ENCODE measurements at places on chromosomes 6 and 20.
A peak's percentile ranks its signal among the peaks of the same experiment; 100 is the strongest.

DNA sequence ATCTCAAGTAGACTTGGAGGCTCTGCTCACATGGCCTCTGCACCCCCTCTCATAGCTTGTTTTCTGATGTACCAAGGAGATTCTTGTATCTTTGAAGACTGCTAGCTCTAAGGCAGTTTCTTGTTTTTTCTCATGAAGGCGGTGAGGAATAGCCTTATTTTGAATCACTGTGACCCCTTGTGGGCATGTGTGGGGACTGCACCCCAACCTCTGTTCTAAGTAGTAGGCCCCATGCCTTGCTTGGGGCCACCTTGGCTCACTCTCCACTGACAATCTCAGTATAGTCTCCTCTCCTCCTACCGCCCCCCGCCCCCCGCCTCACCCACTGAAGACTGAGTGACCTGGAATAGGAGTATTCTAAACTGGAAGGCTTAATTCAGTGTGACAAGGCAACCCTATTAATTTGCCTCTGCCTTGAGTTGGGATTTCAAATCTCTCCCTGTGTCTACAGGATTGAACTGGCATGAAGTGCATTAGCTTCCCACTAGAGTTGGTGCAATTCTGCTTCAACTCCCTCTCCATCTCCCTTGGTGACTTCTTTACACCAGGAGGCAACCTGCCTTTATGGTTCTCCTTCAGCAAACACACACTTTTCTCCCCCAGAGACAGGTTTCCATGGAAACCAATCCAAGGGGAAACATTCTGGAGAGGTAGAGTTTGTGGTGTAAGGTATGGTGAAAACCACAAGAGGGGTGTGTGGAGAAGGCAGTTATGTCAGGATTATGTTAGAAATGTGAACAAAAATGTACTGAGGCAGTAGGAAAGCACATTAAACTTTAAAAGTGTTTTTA, 75.4 kb upstream of the ECI2 start:
- DNase-seq = peak; percentile 57

DNA sequence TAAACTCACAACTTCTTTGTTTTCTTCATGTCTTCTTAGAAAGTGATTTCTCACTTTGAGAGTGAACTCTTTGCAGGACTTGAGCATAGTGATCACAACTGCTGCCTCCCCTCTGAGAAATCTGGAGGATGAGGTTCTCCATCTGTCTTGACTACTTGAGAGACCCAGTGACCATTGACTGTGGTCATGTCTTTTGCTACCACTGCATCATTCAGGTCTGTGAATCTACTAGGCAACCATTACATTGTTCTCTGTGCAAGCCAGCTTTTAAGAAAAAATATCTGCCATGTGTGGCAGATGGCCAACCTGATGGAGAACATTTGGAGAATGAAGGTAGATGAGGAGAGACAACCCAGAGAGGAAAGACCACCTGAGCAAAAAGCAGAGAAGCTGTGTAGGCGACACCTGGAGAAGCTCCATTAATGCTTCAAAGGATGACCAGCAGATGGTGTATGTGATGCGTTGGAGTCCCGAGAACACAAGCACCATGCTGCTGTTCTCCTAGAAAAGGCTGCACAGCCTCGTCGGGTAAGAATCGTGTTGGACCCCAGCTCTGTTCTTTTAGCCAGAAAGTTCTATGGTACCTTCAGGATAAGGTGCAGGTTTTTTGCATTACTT, 25.1 kb upstream of the TRIM26 start:
- DNase-seq = peak; percentile 24

- peak; percentile 74 for DNase-seq
Observed at GRCh38 chr6:108714101-108714765, 134.0 kb upstream of the ARMC2 start.

- DNase-seq = peak; percentile 94
Observed at GRCh38 chr6:17714879-17715851, 8.4 kb upstream of the NUP153 start.

GRCh38 chr6:30129265-30130178, 6.4 kb upstream of the TRIM40 start:
- DNase-seq = no peak

GRCh38 chr20:55632592-55632991, 372.7 kb downstream of the CBLN4 start:
- DNase-seq = no peak

- DNase-seq = no peak
Observed at GRCh38 chr20:45183084-45183483, 8.4 kb downstream of the PI3 start.

DNA sequence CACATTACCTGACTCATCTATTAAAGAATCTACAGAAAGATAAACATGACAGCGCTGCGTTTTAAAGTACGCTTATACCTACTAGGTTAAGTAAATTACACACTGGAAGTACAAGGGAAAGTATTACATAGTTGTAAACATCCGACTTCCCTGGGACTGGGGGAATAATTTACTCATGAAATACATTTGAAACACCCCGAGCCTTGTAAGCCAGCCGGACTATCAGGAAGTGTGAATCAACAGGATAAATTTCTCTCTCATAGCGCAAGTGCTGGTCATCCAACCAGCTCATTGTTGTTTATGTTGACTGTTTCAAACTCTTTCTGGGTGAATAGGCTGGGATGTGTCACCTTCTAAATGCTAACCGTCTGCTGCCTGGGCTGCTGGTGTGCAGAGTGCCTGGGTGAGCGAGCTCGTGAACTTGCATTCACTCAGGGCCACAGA, 4.9 kb downstream of the BMP6 start:
- peak; percentile 65 for DNase-seq

DNA sequence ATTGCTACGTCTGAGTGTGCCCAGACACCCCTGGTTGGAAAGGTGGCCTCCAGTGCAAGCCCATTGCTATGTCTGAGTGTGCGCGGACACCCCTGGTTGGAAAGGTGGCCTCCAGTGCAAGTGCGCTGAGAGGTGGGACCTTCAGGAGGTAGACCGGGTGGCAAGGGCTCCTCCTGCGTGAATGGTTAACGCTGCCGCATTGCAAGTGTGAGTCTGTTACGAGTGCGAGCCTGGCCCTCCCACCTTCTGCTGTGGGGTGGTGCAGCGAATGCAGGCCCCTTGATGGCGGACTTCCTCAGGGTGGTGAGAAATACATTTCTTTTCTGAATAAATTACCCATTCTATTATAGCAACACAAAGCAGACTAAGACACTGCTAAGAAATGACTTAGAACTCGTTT, 208.8 kb downstream of the DLL1 start:
- no peak for DNase-seq

DNA sequence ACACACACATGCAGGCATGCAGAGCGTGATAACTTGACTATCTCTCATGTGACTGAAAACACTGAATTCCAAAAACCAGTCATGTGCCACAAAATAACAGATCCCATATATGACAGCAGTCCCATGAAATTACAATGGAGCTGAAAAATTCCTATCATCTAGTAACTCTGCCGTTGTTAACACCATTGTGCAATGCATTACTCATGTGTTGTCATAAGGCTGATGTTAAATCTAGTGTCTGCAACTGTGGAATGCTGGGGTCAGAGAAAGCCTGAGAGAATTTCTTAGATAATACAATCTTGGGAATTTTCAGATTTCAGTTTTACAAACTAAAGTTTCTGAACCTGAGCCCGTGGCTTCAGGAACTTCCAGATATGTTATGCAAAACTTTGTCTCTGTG, 70.2 kb downstream of the LYRM4 start:
- peak; percentile 94 for DNase-seq

GRCh38 chr20:37745553-37745952, 51.7 kb downstream of the CTNNBL1 start:
- DNase-seq = no peak

GRCh38 chr6:119781365-119781764, 431.8 kb upstream of the MAN1A1 start:
- no peak for DNase-seq

DNA sequence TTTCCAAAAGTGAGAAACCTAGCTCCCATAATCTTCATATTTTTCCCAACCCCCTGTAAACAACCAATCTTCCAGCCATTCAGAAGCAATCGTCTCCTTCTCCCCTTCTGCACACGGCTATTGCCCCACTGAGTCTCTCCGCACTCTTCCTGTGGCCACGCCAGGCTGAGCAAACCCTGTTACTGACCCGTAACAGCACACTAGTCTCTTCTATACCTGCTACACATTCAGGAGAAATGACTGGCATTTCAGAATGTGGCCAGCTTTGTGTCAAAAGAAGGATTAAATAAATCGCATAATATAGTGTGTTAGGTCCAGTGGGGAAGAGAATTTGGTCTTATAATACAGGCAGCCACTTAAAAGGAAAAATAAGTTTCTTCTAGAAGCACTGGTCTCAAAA, 41.4 kb downstream of the ECT2L start:
- no peak for DNase-seq

- peak; percentile 38 for DNase-seq
Observed at GRCh38 chr6:154341871-154342270, 14.7 kb downstream of the IPCEF1 start.

DNA sequence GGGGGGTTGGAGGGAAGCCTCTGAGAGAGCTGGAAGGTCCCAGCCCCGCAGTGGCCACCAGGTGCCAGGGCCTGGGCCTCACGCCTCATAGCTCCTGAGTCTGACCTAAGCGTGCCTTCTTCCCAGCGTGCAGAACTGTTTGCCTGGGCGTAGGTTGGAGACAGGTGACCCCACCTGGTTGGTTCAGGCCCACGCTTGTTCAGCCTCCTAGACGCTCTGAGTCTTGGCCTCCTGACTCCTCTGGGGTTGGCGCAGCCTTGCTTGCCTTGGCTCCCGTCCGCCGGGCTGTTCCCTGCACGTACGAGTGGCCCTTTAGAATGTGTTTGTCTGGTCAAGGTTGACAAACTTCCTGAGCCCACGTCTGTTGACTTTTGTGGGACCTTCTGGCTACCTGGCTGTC, 70.8 kb downstream of the EYA2 start:
- DNase-seq = no peak

GRCh38 chr6:4313044-4313686, 177.8 kb upstream of the ECI2 start:
- DNase-seq = peak; percentile 96

DNA sequence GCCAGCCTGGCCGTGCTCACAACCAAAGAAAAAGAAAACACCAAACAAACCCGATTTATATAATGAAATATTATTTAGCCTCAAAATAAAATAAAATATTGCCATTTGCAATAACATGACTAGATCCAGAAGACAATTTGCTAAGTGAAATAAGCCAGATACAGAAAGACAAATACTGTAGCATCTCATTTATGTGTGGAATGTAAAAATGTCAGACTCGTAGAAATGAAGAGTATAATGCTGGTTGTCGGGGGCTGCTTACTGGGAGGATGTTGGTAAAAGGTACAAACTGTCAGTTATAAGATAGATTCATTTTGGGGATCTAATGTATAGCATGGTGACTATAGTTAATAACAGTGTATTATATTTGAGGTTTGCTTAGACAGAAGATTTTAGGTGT, 269.7 kb downstream of the THBS2 start:
- DNase-seq = no peak

- DNase-seq = no peak
Observed at GRCh38 chr20:34968042-34968775, 12.5 kb downstream of the MYH7B start.

DNA sequence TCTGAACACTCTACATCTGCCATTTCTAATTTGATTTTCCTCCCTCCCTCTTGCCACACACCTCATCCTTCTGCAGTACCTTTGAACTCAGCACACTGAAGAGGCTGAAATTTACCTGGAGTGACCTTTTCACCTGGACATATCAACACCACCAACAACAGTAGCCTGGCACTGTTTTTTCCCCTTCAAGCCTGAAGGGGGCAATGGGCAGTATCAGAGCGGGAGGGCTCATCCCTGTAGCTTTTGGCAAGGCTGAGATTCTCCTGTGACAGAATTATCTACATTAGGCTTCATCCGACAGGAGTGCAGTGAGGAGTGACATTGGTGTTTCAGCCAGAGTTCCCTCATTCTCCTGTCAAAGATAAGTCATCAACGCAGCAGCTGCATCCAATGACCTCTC, 312.8 kb upstream of the SPTLC3 start:
- DNase-seq = no peak

- DNase-seq = peak; percentile 73
Observed at GRCh38 chr20:19993958-19994669, 23.0 kb upstream of the NAA20 start.

DNA sequence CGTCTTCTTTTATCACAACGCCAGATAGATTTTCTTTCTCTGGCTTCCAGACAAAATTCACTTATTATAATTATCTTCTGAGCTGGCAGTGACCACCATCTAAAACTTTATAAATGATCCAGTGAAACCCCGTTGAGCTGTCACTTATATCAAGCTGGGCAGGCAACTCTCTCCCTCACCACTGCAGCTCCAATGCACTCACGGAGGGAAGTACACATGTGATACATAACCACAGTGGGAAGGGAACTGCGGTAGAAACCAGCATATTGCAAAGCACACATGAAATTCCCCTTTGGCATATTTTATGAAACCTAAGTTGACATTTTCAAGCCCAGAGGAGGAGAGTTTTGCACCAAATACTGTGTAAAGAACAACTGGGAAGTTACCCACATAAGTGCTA, 536.9 kb downstream of the HACE1 start:
- DNase-seq = no peak

- DNase-seq = peak; percentile 76
Observed at GRCh38 chr6:116329156-116329555, 41.6 kb upstream of the DSE start.

DNA sequence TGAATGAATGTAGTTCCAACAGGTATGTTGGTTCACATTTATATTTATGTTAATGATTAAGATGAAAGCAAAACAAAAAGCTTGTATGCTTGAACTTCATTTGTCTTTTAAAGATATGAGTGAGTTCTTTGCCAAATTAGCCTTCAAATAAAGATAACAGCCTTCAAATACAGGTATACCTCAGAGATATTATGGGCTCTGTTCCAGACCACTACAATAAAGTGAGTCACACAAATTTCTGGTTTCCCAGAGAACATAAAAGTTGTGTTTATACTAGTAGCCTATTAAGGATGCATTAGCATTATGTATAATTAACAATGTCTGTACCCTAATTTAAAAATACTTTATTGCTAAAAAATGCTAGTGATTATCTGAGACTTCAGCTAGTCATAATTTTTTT, 245.3 kb upstream of the MAN1A1 start:
- DNase-seq = no peak

GRCh38 chr6:105775095-105775494, 311.0 kb upstream of the PRDM1 start:
- no peak for DNase-seq

Data from fibroblast of upper back skin (primary cell).